ENCODE measurements at places on chromosomes 16 and 17. TPM values are rescaled to one million over a fixed set of nuclear protein-coding genes. Genes with fewer than 3 reads are reported as not detected.

CD300H gene
- total RNA-seq: not detected

CX3CL1 gene
- 8.4 TPM for total RNA-seq

SAMD14 gene
- total RNA-seq: 1.1 TPM

CEP112 gene
- 4.9 TPM for total RNA-seq

Data from hair follicular keratinocyte (primary cell).